ENCODE measurements at places on chromosomes 13 and 19. TPM values are rescaled to one million over a fixed set of nuclear protein-coding genes. Genes with fewer than 3 reads are reported as not detected.

The VSTM2B gene
- total RNA-seq: not detected

The RNASEH2A gene
- total RNA-seq: 17.2 TPM

The TGFBR3L gene
- 0.76 TPM for total RNA-seq

The CYP4F12 gene
- not detected for total RNA-seq

The NAPSA gene
- total RNA-seq: 0.70 TPM

The PAN3 gene
- total RNA-seq: 15.7 TPM

The ZNF541 gene
- total RNA-seq: not detected

The FGF21 gene
- total RNA-seq: not detected

The SIAH3 gene
- 0.10 TPM for total RNA-seq

The BRME1 gene
- total RNA-seq: 1.4 TPM

The PGLYRP1 gene
- not detected for total RNA-seq

The ADGRL1 gene
- 11.4 TPM for total RNA-seq

The CARS2 gene
- total RNA-seq: 33.1 TPM

The ELSPBP1 gene
- total RNA-seq: not detected

The SOHLH2 gene
- not detected for total RNA-seq

- DNase-seq: no peak
Measured at GRCh38 chr13:98187965-98188261, 10.8 kb upstream of the RNF113B start.

GRCh38 chr13:112509190-112509589 lies 78.8 kb downstream of the TUBGCP3 start:
- no peak for DNase-seq

DNA sequence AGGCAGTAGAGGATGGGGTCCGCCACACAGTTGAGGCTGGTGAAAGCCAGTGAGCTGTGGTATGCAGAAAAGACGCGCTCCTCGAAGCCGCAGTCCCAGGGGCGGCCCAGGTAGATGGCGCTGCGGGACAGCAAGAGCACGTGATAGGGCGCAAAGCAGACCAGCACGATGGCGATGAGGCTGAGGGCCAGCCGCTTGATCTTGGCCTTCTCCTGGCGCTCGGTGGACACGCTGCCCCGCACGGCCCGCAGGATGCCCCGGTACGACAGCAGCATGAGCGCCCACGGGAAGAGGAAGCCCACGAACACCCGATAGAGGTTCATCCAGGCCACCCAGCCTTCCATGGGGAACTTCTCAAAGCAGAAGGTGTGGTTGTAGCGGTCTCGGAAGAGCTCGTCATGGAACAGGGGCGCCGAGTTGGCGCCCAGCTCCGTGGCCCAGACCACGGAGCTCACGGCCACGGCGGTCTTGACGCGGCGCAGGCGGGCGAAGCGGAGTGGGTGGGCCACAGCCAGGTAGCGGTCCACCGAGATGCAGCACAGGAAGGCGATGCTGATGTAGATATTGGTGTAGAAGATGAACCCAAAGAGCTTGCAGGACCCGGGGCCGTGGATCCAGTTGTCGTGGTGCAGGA lies 6.5 kb upstream of the OPA3 start:
- no peak for DNase-seq

DNA sequence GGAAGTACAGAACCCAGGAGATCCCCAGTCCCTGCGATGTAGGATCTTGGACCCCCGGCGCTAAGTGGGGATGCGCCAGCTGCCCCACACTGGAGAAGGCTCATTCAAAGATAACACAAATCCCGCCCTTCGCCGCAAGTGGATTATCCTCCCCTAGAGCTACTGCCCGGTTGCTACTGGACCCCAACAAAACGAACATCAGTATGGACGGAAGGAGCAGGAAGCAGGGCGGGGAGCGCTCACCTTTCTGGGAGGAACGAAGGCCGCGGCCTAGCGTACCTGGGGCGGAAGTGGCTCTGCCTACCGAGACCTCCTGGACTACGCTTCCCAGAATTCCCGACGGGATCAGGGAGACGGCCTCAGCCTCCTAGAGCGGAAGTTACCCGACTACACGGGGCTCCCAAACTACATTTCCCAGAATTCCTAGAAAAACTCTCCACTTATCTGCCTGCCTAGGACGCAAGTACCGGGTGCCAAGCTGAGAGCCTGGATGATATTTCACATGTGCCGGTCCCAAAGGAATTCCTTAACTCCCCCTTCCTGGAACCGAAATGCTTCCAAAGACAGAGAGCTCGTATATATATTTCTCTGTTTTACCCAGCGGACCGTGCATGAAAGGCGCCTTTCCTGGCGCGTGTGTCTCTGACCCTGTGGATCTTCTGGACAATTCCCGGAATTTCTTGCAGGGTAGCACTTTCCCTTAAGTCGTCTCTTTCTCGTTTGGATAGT lies at the start of gene ZNF112:
ZNF112 (minus strand) TSS at position 298 of the 729 bp plus-strand sequence. CDS start 16,141 bp downstream, outside the sequence.
- peak; percentile 65 for DNase-seq

GRCh38 chr19:608155-609003 lies 18.7 kb downstream of the HCN2 start:
- no peak for DNase-seq

DNA sequence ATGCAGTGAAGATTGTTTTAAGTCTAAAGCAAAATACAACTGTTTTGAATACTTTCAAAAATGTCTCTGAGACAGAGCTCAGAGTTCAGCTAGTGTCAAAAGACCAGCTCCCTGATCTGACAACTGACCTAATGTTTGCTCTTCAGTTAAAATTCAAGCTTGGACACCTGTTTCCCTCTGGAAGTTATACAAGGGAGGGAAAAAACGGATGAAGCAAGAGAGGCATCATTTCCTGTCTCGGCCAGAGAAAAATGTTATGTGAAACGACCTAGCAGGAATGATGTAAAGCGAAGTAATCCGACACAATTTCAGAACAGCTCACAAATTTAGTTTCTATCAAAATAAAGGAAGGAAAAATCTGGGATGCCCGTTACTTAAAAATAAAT lies 59.4 kb downstream of the ZAR1L start:
- no peak for DNase-seq

DNA sequence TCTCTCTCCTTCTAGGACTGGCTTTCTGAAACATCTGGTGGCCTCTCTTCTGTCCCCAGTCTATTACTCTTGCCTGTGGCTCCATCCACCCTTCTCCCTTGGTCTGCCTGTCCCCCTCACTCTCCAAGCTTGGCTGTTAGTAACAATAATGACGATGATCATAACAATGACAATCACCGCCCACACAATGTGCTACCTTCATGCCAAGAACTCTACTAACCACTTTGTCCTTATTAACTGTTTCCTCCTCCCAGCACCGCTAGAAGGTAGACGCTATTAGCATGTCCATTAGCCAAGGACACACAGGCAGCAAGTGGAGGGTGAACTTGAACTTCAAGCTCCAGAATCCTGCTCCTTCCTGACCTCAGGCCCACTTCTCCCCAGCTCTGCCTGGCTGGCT lies 2.7 kb downstream of the GYS1 start:
- no peak for DNase-seq

DNA sequence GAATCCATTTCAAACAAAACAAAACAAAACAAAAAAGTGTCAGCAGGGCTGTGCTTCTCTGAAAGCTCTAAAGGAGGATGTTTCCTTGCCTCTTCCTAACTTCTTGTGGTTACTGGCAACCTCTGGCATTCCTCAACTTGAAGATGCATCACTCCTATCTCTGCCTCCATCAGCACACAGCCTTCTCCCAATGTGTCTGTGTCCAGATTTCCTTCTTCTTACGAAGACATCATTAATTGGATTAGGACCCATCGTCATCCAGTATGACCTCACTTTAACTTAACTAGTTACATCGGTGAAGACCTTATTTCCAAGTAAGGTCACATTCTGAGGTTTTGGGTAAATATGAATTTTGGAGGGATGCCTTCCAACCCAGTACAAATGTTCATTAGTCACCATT lies 33.8 kb upstream of the GTF2F2 start:
- DNase-seq: no peak

DNA sequence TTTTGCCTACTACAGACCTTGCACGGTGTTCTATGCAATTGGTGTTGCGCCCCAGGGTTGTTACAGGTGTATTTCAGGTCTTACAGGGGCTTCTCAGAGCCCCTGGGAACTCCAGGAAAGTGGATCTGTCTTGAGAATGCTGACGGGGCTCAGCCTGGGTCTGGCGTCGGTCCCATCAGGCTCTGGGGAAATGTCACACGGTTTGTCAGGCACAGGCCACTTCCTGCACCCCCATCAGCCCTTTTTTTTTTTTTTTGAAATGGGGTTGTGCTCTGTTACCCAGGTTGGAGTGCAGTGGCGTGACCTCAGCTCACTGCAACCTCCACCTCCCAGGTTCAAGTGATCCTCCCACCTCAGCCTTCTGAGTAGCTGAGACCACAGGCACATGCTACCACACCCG lies 13.2 kb downstream of the CLEC4G start:
- no peak for DNase-seq

DNA sequence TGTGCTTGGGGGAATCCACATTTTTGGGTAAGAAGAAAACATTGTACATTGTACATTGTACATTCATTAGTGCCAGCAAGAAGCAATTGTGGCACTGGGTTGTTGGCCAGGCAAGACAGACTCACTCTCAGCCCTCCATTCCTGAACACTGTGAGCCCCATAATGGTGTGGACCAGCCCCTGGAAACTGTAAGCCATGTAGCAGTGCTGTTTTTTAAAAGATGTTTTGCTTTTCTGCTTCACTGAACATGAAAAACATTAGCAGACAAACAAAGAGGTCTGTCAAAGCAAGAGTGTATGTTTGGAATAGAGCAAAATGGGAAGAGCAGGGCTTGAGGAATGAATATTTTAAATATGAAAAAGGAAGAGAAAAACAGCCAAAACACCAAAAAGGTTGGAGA lies 39.1 kb upstream of the IL17D start:
- no peak for DNase-seq

GRCh38 chr19:33443638-33444561 lies 70.4 kb downstream of the CEBPG start:
- no peak for DNase-seq

DNA sequence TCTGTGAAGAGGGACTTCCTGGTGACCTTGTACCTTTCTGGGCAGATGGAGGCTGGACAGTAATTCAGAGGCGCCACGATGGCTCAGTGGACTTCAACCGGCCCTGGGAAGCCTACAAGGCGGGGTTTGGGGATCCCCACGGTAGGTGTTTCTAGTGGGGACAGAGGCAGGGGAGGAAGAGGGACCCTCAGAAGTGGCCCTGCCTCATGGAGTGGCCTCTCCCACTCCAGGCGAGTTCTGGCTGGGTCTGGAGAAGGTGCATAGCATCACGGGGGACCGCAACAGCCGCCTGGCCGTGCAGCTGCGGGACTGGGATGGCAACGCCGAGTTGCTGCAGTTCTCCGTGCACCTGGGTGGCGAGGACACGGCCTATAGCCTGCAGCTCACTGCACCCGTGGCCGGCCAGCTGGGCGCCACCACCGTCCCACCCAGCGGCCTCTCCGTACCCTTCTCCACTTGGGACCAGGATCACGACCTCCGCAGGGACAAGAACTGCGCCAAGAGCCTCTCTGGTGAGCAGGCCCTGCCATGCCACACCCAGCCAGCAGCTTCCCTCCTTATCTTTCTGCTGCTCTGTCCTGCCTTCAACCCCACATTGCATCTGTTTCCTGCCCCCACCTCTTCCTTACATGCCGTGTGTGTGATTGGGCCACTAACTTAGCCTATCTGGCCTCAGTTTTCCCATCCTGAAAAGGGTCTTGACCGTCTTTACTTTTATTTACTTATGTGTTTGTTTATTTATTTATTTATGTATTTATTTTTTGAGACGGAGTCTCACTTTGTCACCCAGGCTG lies 7.3 kb downstream of the ANGPTL4 start:
- DNase-seq: no peak

GRCh38 chr13:104553186-104553585 lies 1487.0 kb upstream of the SLC10A2 start:
- no peak for DNase-seq

GRCh38 chr19:49149652-49150105 lies 5.5 kb downstream of the HRC start:
- peak; percentile 54 for DNase-seq

- no peak for DNase-seq
Measured at GRCh38 chr13:32297206-32297605, 18.0 kb downstream of the ZAR1L start.

DNA sequence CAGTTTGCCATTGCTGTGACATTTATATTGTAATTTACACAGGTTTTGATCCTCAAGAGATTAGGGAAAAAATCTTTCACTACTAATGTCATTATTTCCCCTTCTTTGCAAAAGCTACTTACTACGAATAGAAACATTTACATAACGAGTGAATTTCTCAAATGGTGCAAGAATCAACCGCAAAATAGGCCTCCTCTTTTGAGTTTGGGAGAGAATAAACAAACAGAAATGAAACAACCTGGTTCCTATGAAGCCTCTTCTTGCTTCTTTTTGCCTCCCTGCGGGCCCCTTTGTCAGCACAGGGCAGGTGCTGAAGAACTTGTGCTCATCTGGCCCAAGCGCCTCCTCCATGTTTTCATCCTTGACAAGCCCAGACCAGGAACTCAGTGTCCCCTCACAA lies 10.1 kb upstream of the GJA3 start:
- DNase-seq: no peak

DNA sequence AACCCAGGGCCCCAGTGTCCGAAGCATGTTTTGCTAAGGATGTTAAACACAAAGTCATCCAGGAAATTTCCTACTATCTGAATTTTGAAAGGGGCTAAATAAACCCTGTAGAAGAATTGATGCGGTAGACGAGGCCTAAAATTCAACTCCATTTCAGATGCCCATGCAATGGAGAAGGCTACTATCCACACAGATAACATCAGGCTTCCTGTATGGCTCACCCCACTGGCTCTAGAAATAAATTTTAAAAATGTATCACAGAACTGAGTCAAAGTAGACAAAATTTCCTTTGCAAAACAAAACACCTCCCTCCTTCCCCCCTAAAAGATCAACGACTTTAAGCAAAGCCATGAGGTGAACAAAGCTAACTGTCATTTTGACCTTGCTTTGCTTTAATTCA lies 188.4 kb downstream of the ABCC4 start:
- no peak for DNase-seq

- DNase-seq: no peak
Measured at GRCh38 chr19:425056-425455, 16.1 kb upstream of the C2CD4C start.

DNA sequence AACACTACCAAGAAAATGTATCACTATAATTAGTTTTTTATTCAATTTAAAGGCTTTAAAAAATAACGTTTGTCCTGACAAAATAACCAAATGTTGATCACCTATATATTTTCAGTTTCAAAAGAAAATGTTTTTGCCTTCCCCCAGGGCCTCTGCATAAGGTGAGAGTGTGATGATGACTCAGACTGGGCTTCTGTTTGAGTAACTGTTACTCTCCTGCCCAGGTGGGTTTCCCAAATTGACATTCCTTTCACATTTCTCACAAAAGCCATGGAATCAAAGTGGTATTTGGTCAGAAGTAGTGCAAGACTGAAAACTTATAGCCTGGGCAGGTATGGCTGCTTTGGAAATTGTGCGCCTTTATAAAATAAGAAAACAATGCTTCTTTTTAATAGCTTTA lies 180.6 kb downstream of the COG6 start:
- no peak for DNase-seq

DNA sequence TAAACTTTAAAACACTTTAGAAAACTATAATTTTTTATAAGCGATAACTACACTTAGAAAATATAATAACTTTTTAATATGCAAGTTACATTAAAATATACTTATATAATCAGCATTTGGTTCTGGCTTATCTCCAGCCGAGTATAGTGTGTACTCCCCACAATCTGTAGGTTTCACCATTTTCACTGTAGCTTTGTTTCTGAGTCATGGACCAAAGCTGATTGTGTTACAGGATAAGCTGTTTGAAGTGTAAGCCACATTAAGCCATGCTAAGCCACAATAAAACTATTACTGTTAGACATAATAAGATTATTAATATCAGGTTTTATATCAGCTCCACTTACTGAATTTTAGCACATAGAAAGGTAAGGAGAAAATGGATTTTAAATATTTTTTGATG lies 43.8 kb downstream of the CCDC122 start:
- DNase-seq: no peak

GRCh38 chr19:20422216-20423205 lies 143.1 kb downstream of the ZNF737 start:
- DNase-seq: no peak

Measured in glomerular endothelial cell (primary cell).